CD8-positive, alpha-beta T cell (primary cell): ENCODE measurements at places on chromosomes 16 and 17. TPM values are rescaled to one million over a fixed set of nuclear protein-coding genes. Genes with fewer than 3 reads are reported as not detected.

The FBXW10B gene
- total RNA-seq, result not detected

The MATCAP1 gene
- total RNA-seq, result 8.0 TPM

The ACSM2A gene
- not detected for total RNA-seq

The KRTAP1-1 gene
- not detected for total RNA-seq

The ZG16 gene
- total RNA-seq, result not detected

The ZNF205 gene
- total RNA-seq, result not detected

The MAF gene
- 24.8 TPM for total RNA-seq

The AIPL1 gene
- not detected for total RNA-seq

The MCRIP2 gene
- 19.2 TPM for total RNA-seq

The CLDN6 gene
- total RNA-seq, result not detected

The CLEC18C gene
- total RNA-seq, result 0.84 TPM
